Foreskin keratinocyte (primary cell): ENCODE measurements at places on chromosomes 11 and 22. TPM values are rescaled to one million over a fixed set of nuclear protein-coding genes. Genes with fewer than 3 reads are reported as not detected.

- no peak for DNase-seq
Measured at GRCh38 chr22:23889620-23890019, 4.6 kb upstream of the MIF start.

- DNase-seq, result no peak
Measured at GRCh38 chr11:407651-408123, 7.1 kb downstream of the SIGIRR start.

DNA sequence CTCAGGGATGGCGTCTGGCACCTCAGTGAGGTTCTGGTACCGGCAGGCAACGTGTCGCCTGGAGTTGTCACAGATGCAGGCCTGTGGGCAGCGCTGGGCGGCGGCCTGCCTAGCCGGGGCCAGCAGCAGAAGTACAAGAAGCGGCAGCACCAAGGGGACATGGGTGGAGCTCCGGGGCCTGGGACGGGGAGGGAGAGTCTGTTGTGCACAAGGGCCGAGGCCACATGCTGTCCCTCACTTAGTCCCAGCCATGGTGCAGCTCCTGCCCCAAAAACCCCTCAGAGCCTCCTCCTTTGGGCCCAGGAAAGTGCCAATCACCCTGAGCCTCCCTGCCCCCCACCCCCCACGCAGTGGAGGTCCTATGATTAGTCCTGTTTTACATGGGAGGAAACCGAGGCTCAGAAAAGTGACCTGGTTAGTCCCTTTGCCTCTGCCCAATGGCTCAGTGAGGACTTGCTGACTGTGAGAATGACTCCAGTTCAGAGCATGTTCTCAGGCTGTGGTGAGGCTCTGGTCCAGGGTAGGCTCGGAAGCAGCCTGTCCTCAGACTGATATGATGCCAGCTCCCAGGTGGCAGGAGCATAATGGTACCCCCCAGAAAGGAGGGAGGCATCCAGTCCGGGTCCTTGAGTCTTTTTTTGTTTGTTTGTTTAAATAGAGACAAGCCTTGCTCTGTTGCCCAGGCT, 1.1 kb downstream of the CHADL start:
- no peak for DNase-seq

- peak; percentile 67 for DNase-seq
Measured at GRCh38 chr22:45717789-45718188, 46.2 kb downstream of the ATXN10 start.

- peak; percentile 68 for DNase-seq
Measured at GRCh38 chr11:16607675-16608644, 130.5 kb upstream of the C11orf58 start.

The PVALB gene
- not detected in 2 replicates for polyA plus RNA-seq

The KREMEN1 gene
- polyA plus RNA-seq, result 8.1 and 10.6 TPM in 2 replicates

DNA sequence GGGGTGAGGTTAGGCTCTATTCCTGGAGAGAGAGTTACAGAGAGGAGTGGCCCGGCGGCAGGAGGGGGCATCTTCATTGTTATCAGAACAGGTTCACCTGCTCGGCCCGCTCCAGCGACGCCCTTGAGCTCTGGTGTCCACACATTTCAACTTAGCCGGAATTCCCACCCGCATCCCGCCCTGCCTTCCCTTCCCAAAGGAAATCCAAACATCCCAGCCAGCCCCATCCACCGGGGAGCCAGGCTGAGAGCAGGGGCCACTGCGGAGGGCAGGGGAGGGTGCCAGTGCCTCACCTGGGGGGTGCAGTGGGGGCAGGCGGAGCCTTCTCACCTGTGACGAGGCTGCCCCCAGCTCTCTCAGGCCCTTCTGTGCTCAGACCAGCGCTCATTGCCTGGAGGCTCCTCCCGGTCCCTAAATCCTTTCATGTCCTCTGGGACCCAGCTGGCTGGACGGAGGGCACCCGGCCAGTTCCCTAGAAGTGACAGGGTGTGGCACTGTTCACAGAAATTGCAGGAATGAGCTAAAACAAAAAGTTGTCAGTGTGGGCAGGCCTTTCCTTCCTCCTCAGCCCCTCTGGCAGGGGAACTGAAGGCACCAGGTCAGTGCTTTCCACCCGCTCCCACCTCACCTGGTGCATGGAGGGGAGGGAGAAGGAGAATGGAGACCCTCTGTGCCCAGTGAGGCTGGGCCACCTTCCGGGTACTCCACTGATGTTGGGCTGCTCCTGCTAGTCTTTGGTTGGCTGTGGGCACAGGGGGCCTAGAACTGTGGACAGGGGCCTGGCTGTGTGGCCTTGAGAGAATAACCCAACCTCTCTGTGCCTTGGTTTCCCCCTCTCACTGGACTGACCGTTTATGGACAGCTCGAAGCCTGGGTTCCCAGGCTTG, 2.2 kb upstream of the MRGPRG start:
- DNase-seq, result no peak

- no peak for DNase-seq
Measured at GRCh38 chr22:40433416-40434090, 63.2 kb downstream of the SGSM3 start.

DNA sequence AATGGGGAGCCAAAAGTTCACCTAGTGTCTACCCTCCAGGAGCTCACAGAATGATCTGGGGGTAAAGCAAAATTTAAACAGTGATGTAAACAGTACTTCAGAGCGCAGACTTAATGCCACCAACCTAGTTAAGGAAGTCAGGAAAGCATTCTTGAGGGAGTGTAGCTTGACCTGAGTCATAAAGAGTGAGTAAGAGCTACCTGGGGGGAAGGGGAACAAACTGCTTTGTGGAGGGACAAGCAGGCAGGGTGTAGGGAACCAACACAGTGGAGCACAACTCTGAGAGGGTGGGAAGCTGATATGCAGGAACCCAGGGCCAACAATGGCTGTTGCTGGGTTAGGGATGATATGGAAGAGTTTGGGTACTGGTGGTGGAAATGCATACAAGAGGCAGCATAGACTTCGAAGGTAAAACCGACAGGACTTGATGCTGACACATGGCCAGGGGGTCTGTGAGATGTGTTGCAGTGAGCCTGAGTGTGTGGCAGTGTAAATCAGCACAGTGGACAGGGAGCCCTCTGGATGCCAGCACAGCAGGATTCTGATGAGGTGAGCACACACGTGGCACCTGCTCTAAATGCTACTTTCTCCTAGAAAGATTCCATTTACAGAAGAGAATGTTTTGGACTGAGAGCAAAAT, 58.3 kb upstream of the CYP2D6 start:
- DNase-seq, result peak; percentile 68

DNA sequence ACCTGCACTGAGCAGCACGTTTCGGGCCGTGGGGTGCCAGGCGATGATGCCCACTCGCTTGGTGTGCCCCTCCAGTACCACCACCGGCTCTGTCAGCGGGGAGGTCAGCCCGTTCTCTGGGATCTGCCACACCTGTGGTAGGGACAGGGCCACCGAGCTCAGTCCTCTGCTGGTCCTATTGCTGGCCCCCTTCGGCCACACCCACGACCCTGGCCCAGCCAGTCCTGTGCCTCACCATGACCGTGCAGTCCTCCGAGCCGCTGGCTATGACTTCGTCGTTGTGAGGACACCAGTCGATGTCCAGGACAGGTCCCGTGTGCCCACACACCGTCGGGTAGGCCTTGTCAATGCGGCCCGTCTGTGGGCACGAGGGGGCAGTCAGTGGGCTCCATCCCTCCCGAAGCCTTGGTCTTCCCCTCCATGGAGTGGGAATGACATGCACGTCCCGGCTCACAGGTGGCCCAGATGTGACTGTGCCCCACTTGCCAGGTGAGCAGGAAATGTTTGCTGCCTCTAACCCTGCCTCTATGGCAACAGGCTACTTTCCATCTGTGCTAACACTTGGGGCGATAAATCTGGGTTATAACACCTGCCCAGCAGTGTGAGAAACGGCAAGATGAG, 1.4 kb downstream of the CORO1B start:
- DNase-seq, result no peak

The IFITM2 gene
- 39.8 and 55.8 TPM in 2 replicates for polyA plus RNA-seq

DNA sequence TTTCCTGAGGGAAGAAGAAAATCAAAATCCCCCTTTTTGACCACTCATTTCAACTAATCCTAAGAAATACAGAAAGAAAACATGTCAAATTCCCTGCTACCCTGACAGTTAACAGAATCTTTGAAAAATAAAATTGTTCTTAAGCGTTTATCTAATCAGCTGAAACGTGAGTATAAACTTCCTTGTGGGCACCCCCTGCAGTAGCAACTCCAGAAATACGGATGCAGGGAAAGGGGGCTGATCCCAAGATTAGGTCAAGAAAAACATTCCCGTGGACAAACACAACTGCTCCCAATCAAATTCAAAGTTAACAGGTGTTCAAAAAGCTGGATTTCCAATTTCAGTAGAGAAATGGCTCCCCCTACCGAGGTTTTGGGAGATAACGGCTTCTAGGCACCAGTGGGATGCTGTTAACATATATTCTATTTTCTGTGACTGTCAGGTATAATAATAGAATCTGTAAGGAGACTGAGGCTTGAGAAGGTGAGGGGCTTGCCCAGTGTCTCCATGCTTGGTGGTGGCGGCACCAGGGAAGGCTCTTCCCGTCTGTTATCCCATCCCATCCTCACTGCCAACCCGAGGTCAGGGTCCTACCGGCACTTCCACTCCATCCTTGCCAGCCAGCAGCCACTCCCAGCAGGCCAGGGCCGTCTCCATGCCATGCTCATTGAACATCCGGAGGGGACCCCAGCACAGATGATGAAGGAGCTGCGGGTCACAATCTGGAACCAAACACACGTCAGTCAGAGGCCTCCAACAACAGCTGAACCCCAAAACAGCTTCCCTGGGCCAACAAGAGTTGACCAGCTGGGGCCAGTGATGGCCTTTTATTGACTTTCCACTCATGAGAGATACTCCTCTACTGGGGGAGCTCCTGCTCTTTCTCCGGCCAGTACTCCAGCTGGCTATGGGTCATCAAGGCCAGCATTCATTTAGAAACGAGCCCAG, 32.0 kb upstream of the SERPIND1 start:
- DNase-seq, result peak; percentile 1

- DNase-seq, result no peak
Measured at GRCh38 chr11:11777897-11778296, 63.9 kb upstream of the USP47 start.

The HIKESHI gene
- polyA plus RNA-seq, result 66.5 and 75.4 TPM in 2 replicates

GRCh38 chr11:14345668-14346067, 13.3 kb downstream of the RRAS2 start:
- DNase-seq, result no peak

- DNase-seq, result peak; percentile 94
Measured at GRCh38 chr22:40856513-40857308, at the start of the genes ST13 and XPNPEP3. Gene ST13, minus strand, starts transcription at chr22:40856639. Its CDS starts 99 bp downstream, at chr22:40856540. Gene XPNPEP3, plus strand, starts transcription at chr22:40857148. Its CDS starts 34 bp downstream, at chr22:40857182.

The OR9I1 gene
- not detected in 2 replicates for polyA plus RNA-seq

The OR2AG2 gene
- 0.02 TPM in 1 of 2 replicates, not detected in the other for polyA plus RNA-seq

GRCh38 chr22:42766860-42767259, 46.2 kb upstream of the A4GALT start:
- no peak for DNase-seq

DNA sequence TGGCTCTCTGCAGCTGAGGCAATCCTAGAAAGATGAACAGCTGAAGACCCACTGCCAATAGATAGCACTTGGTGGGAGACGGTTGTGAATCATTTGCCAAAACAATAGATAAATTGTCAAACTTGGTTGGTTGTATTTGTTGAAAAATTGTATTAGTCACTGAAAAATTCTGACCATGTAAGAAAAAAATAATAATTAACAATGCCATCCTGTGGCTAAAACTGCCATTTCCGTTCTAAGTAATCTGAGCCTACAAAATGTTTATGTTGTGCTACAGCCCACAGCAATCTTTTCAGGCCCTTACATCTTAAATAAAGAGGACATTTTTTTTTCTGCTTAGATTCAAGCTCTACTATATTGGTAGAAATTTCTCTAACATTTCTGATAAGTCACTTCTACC, 103.2 kb upstream of the ANO3 start:
- no peak for DNase-seq

The APOL1 gene
- polyA plus RNA-seq, result 1.2 and 2.2 TPM in 2 replicates

- no peak for DNase-seq
Measured at GRCh38 chr11:84290647-84291046, 1004.5 kb upstream of the CCDC90B start.

The INPP5J gene
- polyA plus RNA-seq, result 1.1 and 1.3 TPM in 2 replicates

GRCh38 chr22:37018815-37019308, 385 bp downstream of the TST start:
- DNase-seq, result no peak

The UBQLNL gene
- 0.04 and 0.11 TPM in 2 replicates for polyA plus RNA-seq

DNA sequence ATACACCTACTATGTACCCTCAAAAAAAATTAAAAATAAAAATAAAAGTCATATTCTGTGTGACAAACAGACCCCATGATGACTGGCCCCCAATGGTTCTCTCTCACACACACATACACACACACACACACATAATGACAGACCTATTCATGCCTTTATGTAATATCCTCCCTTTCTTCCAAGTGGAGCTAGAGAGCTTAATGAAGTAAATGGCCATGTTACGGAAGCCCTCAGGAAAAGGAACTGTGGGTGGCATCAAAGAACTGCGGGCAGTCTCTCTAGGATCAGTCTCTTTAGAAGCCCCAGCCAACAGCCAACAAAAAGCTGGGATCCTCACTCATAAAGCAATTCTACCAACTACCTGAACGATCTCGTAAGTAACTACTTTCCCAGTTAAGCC, 125.5 kb downstream of the SIK3 start:
- no peak for DNase-seq

The MUC15 gene
- polyA plus RNA-seq, result 0.07 and 0.14 TPM in 2 replicates

The OR2AG1 gene
- not detected in 2 replicates for polyA plus RNA-seq

GRCh38 chr11:61349916-61350315, 11.8 kb downstream of the CYB561A3 start:
- DNase-seq, result no peak

DNA sequence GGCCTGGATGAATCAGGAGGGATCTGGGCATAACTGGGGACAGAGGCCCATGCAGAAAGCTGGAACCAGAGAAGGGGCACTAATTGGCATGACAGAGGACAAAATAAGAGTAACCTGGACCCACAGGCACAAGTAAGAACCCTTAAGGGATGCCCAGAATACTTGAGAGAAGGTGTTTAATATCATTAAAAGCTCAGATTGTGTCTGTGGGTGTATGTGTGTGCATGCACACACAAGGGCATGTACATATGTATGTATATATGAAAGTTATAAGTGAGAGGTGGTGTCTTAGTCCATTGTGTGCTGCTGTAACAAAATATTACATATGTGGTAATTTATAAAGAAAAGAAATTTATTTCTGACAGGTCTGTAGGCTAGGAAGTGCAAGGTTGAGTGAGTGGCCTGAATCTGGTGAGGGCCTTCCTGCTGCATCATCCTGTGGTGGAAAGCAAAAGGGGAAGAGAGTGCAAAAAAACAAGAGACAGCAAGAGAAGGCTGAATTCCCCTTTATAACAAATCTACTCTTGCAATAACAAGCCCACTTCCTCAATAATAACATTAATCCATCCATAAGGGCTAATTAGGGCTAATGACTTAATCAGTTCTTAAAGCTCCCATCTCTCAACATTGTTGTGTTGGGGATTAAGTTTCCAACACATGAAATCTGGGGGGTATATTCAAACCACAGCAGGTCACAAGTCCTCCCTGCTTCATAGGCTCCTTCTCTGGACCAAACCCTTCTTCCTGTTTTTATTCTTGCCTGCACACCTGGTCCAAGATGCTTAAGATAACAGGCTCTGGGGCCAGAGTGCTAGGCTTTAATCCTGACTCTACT, 68.3 kb upstream of the POU2AF2 start:
- DNase-seq, result no peak
